ENCODE measurements at places on chromosomes 6 and 20.

DNA sequence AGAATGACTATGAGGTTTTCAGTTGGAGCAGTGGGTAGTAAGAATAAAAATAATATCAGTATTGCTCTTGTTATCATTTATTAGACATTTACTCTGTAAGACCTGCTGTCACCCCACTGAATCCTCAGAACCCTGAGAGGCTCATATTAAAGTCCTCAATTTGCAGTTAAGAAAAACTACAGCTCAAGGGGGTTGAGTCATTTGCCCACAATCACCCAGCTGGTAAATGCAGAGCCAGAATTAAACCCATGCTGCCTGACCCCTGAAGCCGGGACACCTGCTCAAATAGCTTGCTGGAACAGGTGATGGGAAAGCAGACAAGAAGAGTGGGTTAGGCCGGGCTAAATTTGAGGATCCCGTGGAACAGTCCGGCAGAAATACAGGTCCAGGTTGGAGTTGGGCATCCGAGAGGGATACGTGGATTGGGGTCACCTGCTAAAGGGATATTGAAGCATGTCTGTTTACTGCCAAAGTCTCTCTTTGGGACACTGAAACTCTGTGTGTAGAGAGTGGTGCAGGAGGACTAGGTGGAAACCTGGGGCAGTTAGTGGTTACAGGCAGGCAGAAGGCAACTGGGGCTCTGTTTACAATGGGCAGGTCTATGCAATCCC is 344.1 kb downstream of the CDC5L start:
- no peak for DNase-seq

DNA sequence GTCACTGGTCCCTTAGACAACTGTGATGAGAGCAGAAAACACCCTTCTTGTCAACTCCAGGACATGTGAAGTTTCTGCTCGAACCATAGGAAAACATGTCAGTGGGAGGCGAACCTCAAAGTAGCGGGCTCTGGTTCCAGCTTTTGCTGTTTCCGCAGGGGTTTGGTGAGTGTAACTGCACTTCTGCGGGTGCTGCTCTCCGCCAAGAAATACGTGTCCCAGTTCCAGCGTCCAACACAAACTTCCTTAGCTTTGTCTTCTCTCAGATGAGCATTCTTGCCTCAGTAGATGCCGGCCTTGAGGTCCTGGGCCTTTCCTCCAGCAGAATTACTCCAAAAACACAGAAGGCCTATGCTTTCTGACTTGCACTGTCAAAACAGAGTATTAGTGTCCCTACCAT is 156.3 kb downstream of the FNDC1 start:
- no peak for DNase-seq

GRCh38 chr20:49572857-49573256 is 4.9 kb upstream of the PTGIS start:
- DNase-seq = no peak

- DNase-seq = no peak
Measured at GRCh38 chr20:35886537-35886936, 67.8 kb downstream of the SCAND1 start.

Measured in occipital lobe (tissue), 3 donors.